ENCODE measurements at places on chromosomes 13 and 19. TPM values are rescaled to one million over a fixed set of nuclear protein-coding genes. Genes with fewer than 3 reads are reported as not detected.

DNA sequence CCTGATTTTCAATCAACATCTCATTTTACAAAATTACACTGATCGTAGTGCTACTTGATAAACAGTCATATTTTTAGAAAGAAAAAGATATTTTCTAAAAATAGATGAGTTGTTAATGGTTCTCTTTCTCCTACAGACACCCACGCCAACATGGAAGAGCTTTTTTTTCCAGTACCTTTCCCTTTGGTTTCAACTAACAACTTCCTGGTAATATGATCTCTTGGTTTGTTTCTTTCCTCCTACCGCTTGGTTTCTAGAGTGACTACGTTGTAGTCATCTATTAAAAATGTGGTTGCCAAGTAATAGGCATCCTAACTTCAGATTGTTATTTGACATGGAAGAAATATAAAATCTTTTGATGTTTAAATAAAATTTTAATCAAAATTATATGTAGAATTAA is 189.0 kb downstream of the LACC1 start:
- DNase-seq: no peak
- H3K4me3 ChIP-seq: no peak overlapping the region
- H3K27ac ChIP-seq: no peak overlapping the region
- H3K27me3 ChIP-seq: no peaks in the 10 kb centered on the region
- no peaks in the 10 kb centered on the region for H3K4me1 ChIP-seq
- no peaks in the 10 kb centered on the region for H3K36me3 ChIP-seq

- peak overlapping the region; percentile 93 for H3K4me3 ChIP-seq
- no peaks in the 10 kb centered on the region for H3K27me3 ChIP-seq
- peaks cover 40% of the 10 kb centered on the region for H3K4me1 ChIP-seq
- DNase-seq: no peak
- peaks cover 23% of the 10 kb centered on the region for H3K36me3 ChIP-seq
These were observed 666 bp downstream of the POMP start for GRCh38 chr13:28659621-28659970.

GRCh38 chr19:56668676-56669075 is 2.9 kb downstream of the ZNF835 start:
- peaks cover 12% of the 10 kb centered on the region for H3K4me1 ChIP-seq
- peaks cover 21% of the 10 kb centered on the region for H3K36me3 ChIP-seq
- no peaks in the 10 kb centered on the region for H3K27me3 ChIP-seq
- H3K27ac ChIP-seq: no peak overlapping the region

DNA sequence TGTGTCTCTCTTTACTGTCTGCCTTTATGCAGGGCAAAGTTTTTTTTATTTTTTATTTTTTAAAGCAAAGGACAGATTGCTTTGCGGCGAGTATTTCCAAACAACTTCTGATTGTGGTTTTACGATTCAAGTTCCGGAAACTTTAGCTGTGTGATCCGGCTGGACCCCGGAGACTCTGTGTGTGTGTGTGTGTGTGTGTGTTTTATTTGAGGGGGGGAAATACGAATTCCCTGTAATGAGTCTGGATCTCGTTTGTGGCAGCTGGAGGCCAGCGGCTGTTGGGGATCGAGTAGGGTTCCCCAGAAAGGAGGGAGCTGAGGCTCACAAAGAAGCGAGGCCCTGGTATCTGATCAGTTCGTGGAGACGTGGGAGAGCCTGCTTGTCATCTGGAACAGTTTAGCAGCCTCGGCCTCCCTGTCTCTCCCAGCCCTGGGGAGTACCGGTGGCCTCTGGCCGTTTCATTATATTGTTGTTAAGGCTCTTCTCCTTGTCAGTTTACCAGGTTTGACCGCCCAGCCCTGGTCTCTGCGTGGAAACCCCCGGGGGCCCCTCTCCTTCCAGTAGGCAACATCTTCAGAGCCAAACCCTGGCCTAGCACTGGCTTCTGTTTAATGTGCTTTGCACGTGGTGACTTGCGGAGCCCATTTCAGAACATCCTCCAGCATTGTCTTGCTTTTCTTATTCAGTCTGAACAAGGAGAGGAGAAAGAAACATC is 1.3 kb downstream of the FARP1 start:
- DNase-seq: no peak
- peak overlapping the region; percentile 50 for H3K4me3 ChIP-seq
- H3K4me1 ChIP-seq: peaks cover 14% of the 10 kb centered on the region
- H3K27me3 ChIP-seq: peaks cover 16% of the 10 kb centered on the region
- peak overlapping the region; percentile 75 for H3K27ac ChIP-seq
- no peaks in the 10 kb centered on the region for H3K36me3 ChIP-seq

GRCh38 chr19:45222724-45223123 is 22.5 kb downstream of the EXOC3L2 start:
- peaks cover 18% of the 10 kb centered on the region for H3K36me3 ChIP-seq
- peaks cover 12% of the 10 kb centered on the region for H3K27me3 ChIP-seq
- no peak overlapping the region for H3K27ac ChIP-seq
- no peak for DNase-seq
- H3K4me1 ChIP-seq: no peaks in the 10 kb centered on the region
- no peak overlapping the region for H3K4me3 ChIP-seq

DNA sequence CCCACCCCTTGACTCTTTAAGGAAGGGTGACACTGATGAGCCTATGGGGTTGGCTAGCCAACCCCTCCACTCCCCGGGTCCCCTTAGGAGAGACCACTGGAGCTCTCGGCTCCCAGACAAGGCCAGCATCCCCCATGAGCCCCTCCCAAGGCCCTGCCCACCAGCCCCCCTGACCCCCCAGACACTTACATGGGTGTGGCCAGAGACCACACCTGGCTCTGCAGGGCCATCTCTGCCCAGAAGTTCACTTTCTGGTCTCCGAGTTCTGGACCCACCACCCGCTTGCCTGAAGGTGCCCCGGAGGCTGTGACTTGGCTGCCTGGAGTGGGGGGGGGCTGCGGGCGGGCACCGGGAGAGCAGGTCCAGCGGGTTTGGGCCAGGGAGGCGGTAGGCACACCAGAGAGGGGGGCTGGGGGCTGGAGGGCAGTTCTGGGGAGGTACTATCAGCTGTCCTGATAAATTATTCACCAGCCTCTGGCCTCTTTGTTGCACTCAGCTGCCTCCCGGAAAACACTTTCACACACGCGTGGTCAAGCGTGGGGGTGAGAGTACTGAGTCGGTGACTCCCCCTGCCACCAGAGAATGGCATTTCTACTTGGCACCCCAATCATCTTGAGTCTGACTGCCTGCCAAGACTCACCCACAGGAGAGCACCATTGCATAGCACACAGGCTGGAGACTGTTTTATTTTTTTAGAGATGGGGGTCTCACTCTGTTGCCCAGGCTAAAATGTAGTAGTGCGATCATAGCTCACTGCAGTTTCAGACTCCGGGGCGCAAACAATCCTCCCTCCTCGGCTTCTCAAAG is at the start of gene PALM3:
Gene PALM3 (minus strand): TSS at position 326 of the 807 bp plus-strand sequence. CDS start 96 bp downstream, at position 230.
- H3K4me1 ChIP-seq: no peaks in the 10 kb centered on the region
- H3K4me3 ChIP-seq: no peak within 1 kb of the TSS
- no peak for DNase-seq
- no peak within 1 kb of the TSS for H3K27ac ChIP-seq
- no peaks in the 10 kb centered on the region for H3K36me3 ChIP-seq

GRCh38 chr13:20633802-20634201 is 66.8 kb downstream of the IFT88 start:
- H3K4me1 ChIP-seq: no peaks in the 10 kb centered on the region
- H3K4me3 ChIP-seq: no peak overlapping the region
- H3K27me3 ChIP-seq: no peaks in the 10 kb centered on the region
- H3K36me3 ChIP-seq: no peaks in the 10 kb centered on the region

- H3K4me3 ChIP-seq: no peak overlapping the region
- peaks cover 85% of the 10 kb centered on the region for H3K36me3 ChIP-seq
- H3K27ac ChIP-seq: no peak overlapping the region
- no peaks in the 10 kb centered on the region for H3K27me3 ChIP-seq
- DNase-seq: no peak
- peaks cover 11% of the 10 kb centered on the region for H3K4me1 ChIP-seq
These were observed 10.3 kb upstream of the RELB start for GRCh38 chr19:44990966-44991365.

DNA sequence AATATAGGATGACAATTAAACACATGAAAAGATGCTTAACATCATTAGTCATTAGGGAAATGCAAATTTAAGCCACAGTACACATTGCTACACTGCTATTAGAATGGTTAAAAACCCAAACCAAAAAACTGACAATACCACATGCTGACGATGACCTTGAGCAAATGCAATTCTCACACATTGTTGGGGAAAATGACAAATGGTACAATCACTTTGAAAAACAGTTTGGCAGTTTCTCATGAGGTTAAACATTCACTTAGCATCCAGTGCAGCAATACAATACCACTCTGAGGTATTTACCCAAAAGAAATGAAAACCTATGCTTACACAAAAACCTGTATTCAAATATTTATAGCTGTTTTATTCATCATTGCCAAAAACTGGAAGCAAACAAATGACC is 11.3 kb downstream of the FLT3 start:
- no peaks in the 10 kb centered on the region for H3K4me1 ChIP-seq
- no peak overlapping the region for H3K4me3 ChIP-seq
- no peaks in the 10 kb centered on the region for H3K27me3 ChIP-seq
- no peak for DNase-seq
- no peak overlapping the region for H3K27ac ChIP-seq

- peaks cover 56% of the 10 kb centered on the region for H3K27me3 ChIP-seq
- H3K4me3 ChIP-seq: no peak overlapping the region
- no peaks in the 10 kb centered on the region for H3K36me3 ChIP-seq
- no peak overlapping the region for H3K27ac ChIP-seq
- no peak for DNase-seq
These were observed 13.3 kb downstream of the PDX1 start for GRCh38 chr13:27933118-27933517.

DNA sequence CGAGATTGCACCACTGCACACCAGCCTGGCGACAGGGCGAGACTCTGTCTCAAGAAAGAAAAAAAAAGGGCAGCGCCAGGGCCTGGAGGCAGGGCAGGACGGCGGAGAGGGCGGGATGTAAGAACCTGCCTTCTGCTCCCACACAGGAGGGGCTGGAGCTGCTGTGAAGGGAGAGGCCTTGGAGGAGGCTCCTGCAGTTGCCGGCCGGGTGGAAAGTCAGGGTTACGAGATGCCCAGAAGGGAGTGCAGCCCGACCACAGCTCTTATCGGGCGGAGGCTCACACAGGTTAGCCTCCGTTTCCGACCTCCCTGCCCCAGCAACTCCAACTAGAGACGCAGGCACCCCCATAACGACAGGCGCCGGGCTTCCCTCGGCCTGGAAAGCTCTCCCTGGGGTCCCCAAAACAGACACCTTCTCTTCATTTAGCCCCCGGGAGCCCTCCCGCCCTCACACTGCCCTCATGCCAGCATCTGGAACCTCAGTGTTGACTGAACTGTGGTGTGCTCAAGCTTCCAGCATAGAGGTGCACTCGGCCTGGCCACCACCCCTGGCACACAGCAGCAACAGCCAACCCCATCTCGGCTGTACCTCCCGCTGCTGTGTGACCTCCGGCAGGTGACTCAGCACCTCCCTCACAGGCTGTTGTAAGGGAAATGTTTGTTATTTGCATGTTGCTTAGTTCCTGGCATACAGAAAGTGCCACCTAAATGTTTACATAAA is 1.4 kb downstream of the PLPP2 start:
- H3K27ac ChIP-seq: peak overlapping the region; percentile 73
- H3K4me1 ChIP-seq: peaks cover 31% of the 10 kb centered on the region
- DNase-seq: no peak

- H3K4me1 ChIP-seq: no peaks in the 10 kb centered on the region
- no peaks in the 10 kb centered on the region for H3K27me3 ChIP-seq
- DNase-seq: no peak
- no peak overlapping the region for H3K4me3 ChIP-seq
These were observed 23.9 kb downstream of the KL start for GRCh38 chr13:33040090-33040489.

The ZNF738 gene
- 5.4 TPM for polyA plus RNA-seq

The ZNF793 gene
- 2.2 TPM for polyA plus RNA-seq

The DCUN1D2 gene
- 12.7 TPM for polyA plus RNA-seq

The CUL4A gene
- 35.6 TPM for polyA plus RNA-seq

The GPC6 gene
- polyA plus RNA-seq: 0.22 TPM

The NLRP7 gene
- 0.10 TPM for polyA plus RNA-seq

The RNF17 gene
- polyA plus RNA-seq: 0.15 TPM

The ARRDC5 gene
- 1.4 TPM for polyA plus RNA-seq

The PBX4 gene
- polyA plus RNA-seq: 15.0 TPM

The STARD13 gene
- polyA plus RNA-seq: 5.2 TPM

Data from spleen (tissue), 13 donors.